ENCODE measurements at places on chromosomes 3 and 15. TPM values are rescaled to one million over a fixed set of nuclear protein-coding genes. Genes with fewer than 3 reads are reported as not detected.
A peak's percentile ranks its signal among the peaks of the same experiment; 100 is the strongest.

DNA sequence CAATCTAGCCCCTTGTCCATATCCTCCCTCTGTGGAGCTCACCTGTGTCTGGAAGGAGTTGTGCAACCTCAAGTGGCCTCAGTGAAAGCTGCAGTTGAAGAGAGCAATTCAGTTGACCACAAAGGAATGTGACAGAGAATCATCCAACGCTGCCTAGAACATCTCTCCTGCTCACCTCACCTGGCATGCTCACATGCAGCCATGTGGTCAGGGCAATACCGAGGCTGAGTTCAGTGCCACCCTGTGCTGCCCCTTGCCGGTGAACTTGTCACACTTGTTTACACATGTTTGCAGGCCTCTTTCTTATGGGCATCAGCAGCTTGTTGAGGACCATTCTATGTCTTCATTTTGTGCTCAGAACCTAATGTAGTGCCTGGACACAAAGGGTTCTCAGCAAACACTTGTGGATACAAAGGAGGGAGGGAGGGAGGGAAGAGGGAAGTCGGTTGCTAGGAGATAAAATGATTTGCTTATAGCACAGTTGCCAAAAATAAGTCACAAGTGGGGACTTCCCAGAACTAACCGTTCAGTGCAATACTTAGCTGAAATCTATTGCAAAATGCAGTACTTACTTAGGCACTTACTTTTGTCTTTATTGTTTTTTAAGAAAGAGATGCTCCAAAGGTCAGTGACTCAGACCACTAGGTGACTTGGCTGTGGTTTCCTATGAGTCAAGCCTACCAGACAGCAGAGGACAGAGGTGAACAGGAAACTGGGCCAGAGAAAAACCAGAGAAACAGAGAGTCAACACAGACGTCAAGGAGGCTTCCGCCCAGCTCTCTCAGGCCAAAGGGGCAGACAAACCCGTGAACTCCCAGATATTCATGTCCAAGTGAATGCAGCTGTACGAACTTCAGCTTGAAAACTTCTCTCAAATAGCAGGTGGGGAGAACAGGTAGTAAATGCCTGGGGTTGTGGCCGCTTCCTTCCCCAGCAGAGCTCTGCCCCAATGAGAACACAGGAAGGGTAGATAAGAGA lies 227.8 kb upstream of the CTNNB1 start:
- no peak for DNase-seq
- H3K27ac ChIP-seq: peak overlapping the region; percentile 84
- H3K4me1 ChIP-seq: peaks cover 17% of the 10 kb centered on the region
- no peak overlapping the region for H3K4me3 ChIP-seq
- peaks cover 1% of the 10 kb centered on the region for H3K36me3 ChIP-seq
- no peaks in the 10 kb centered on the region for H3K27me3 ChIP-seq

- no peaks in the 10 kb centered on the region for H3K4me1 ChIP-seq
- H3K36me3 ChIP-seq: no peaks in the 10 kb centered on the region
Measured at GRCh38 chr3:145815707-145816413, 345.1 kb downstream of the PLOD2 start.

GRCh38 chr3:39191111-39191510 lies 1.3 kb downstream of the XIRP1 start:
- peaks cover 7% of the 10 kb centered on the region for H3K4me1 ChIP-seq
- no peak overlapping the region for H3K4me3 ChIP-seq
- DNase-seq: no peak
- peaks cover 5% of the 10 kb centered on the region for H3K27me3 ChIP-seq
- no peaks in the 10 kb centered on the region for H3K36me3 ChIP-seq

DNA sequence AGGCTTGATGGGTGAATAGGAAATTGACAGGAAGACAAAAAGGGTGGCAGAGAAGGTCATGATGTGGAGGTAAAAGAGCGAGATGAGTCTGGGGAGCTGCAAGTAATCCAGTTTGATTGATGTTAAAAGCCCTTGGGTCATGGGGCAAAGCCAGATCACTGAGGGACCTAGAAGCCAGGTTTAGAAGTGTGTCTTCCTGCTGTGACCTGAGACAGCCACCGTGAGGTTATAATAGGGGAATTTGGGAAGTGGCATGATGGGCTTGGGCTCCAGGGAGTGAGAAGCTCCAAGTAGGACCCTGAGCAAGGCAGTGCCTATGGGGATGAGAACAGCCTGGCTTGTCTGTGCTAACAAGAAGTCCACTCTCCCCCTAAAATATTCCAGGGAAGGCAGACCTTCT lies 298.5 kb downstream of the RPLP1 start:
- no peak for DNase-seq
- H3K4me1 ChIP-seq: peaks cover 35% of the 10 kb centered on the region
- peak overlapping the region; percentile 14 for H3K4me3 ChIP-seq
- H3K36me3 ChIP-seq: peaks cover 9% of the 10 kb centered on the region
- H3K27ac ChIP-seq: peak overlapping the region; percentile 29

- DNase-seq: no peak
- peaks cover 37% of the 10 kb centered on the region for H3K4me1 ChIP-seq
- peaks cover 11% of the 10 kb centered on the region for H3K36me3 ChIP-seq
- H3K27me3 ChIP-seq: no peaks in the 10 kb centered on the region
- H3K27ac ChIP-seq: no peak overlapping the region
Measured at GRCh38 chr3:107810171-107811071, 280.4 kb downstream of the CD47 start.

DNA sequence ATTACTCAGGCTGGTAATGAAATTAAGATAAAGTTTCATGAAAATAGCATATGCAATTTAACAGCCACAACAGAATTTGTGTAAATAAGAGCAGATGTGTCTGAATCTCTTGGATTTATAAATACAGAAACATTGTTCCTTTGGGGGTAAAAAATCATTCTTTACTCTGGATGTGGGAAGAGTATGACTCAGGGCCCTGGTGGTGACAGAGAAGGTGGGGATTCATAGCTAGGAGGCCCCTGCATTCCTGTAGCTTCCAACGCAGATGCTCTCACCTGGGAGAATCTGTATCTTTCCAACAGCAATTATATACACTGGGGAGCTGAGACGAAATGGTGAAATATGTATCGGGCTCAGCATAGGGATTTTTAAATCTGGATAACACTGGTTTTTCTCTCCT lies 167.6 kb upstream of the CADPS start:
- DNase-seq: no peak
- no peaks in the 10 kb centered on the region for H3K27me3 ChIP-seq
- H3K4me1 ChIP-seq: no peaks in the 10 kb centered on the region
- H3K4me3 ChIP-seq: no peak overlapping the region

DLG1 gene
- 91.4 TPM for total RNA-seq

All from neural crest cell (in vitro differentiated cells).